Epithelial cell of proximal tubule (primary cell): ENCODE measurements at places on chromosomes 7 and 10.

GRCh38 chr10:124716369-124716768 lies 27.8 kb downstream of the FAM53B start:
- no peak for DNase-seq

GRCh38 chr10:110739811-110740271 lies 95.7 kb downstream of the RBM20 start:
- no peak for DNase-seq

GRCh38 chr7:76411626-76412025 lies 2.1 kb upstream of the SSC4D start:
- no peak for DNase-seq

- DNase-seq = no peak
Measured at GRCh38 chr7:148807436-148807835, 76.7 kb downstream of the EZH2 start.

- peak; percentile 52 for DNase-seq
Measured at GRCh38 chr10:44749151-44749550, 162.0 kb upstream of the TMEM72 start.

- no peak for DNase-seq
Measured at GRCh38 chr10:68032113-68032512, 43.0 kb downstream of the HERC4 start.

GRCh38 chr10:118594392-118595063 lies 920 bp downstream of the PRLHR start:
- no peak for DNase-seq

GRCh38 chr7:25968205-25968993 lies 183.6 kb upstream of the NFE2L3 start:
- no peak for DNase-seq

DNA sequence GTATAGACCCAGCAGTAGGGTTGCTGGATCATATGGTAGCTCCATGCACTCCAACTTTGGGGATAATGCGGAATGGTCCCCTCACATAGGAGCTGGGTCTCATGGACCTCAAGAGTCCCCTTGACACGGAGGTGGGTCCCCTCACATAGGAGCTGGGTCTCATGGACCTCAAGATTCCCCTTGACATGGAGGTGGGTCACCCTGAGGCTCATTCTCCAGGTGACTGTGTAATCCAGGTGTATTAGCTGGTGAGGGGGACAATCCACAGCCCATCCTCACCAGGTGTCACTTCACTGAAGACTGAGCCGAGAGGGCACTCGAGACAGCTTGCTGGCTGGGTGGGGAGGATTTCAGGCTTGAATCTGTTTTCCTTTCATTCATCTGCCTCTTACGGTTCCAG lies 121.9 kb downstream of the PTPN20 start:
- no peak for DNase-seq

GRCh38 chr10:77406764-77407430 lies 230.7 kb downstream of the KCNMA1 start:
- no peak for DNase-seq

- DNase-seq = no peak
Measured at GRCh38 chr7:1912593-1913465, 242.8 kb downstream of the ELFN1 start.
